ENCODE measurements at places on chromosomes 1 and 21.

GRCh38 chr1:87644033-87644578 lies 315.4 kb downstream of the LMO4 start:
- no peak for DNase-seq

DNA sequence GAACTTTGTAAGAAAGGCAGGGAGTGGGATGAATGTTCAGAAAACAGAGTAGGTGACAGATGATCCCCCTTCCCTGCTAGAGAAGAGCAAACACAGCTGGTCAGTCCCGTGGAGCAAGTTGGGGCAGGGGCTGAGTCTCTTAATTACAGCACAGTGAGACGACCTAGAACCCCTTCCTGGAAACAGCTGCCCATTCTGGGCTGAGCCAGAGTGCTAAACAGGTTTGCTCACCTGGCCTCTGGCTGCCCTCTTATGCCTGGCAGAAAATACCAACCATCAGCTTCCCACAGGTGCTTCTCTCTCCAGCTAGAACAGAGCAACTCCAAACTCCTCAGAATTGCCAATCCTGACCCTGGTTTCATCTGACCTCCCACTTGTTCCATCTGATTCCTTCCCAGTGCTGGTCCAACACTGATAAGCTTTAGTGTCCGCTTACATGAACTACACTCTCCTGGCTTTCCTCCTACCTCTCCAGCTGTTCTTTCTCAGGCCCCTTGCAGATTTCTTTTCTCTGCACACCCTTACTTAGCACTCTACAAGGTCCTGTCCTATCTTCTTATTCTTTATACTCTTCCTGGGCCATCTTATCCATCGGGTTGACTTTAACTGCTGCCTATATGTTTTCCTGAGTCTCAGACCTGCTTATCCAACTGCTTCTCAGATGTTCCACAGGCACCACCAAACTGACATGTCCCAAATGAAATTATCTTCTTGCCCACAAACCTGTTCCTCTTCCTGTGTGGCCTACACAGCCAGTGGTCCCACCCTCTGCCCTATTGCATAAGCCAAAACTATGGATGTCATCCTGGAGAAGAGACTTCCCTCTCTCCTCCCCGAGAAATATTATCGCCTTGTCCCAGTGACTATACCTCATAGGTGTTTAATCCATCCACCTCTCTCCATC lies 22.6 kb upstream of the COL9A2 start:
- DNase-seq: no peak

- no peak for DNase-seq
Observed at GRCh38 chr21:34989337-34990151, 59.6 kb downstream of the RUNX1 start.

DNA sequence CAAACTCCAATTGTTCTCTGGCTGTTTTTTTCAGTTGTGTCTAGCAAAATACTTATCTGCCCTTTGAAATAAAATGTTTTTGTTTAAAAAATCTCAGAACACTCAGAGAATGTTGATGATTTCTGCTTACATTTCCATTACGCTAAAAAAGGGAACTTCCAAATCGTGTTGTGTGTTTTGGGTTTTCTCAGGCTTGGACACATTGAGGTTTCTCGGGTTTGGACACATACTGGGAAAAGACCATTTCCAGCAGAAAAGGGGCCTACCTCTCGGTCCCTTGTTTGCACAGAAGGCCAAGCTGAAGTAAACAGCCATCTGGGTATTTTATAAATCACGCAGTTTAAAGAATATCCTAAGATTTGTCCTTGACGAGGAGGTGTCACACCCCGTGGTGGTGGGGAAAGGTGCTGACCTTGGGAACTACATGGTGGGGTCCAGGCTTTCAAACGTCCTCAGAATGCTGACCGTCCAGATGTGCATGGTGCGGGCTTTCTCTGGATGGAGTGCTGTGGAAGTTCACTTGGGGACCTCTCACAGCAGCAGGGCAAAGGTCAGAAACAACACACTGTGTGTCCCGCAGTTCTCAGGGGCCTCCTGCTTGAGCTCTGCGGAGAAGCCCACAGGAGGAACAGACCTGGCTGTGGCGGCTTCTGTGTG lies 67.8 kb downstream of the SLC37A1 start:
- DNase-seq: no peak

- DNase-seq: no peak
Observed at GRCh38 chr1:164667600-164667999, 108.6 kb downstream of the PBX1 start.

- no peak for DNase-seq
Observed at GRCh38 chr1:112558634-112559033, 49.9 kb downstream of the WNT2B start.

DNA sequence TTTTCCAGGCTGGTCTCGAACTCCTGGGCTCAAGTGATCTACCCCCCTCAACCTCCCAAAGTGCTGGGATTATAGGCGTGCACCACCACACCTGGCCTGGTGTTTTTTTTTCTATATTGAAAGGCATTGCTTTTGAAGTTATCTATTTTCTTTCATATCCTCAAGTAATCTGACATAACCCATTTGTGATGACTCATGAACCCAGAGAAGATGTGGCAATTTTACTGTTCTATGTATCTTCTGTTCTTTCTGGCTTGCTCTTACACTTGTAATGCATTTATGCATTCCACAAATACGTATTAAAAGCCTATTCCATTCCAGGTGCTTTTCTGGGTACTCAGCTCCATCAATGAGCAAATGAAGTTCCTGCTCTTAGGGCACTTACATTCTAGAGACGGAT lies 29.9 kb upstream of the ERRFI1 start:
- no peak for DNase-seq

DNA sequence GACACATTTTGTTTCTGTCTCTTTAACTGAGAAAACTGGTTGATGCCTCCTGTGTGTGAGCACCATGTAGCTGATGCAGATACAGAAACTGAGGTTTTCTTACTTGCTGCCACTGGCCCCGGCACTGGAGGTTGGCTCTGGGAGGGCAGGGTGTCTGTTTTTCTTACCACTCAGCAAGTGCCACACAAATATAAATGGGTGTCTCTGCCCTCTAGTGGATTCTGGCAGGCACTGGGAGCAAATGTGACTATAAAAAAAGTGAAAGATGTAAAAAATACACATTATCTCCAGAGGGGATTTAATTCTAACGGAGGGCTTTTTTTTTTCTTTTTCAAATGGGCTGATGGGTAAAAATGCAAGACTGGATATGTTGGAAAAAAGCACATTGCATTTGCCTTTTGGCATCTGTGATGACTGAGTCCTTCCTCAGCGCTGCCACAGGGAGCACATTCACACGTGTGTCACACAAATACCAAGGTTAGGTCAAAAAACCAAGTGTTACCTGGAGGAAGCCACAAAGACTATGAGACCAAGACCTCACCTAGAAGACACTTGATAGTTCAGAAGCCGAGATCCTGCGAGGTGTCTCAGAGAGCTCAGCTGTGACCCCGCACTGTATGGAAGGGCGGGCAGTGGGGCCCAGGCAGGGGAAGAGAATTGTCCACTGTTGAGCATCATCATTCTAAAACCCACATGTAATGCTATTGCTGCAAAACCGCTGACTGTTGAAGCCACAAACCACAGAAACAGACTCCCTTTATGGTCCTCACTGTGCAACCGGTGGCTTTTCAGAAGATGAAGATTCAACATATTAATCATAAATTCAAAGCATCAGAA lies 18.9 kb downstream of the PGBD2 start:
- peak; percentile 5 for DNase-seq

- DNase-seq: no peak
Observed at GRCh38 chr1:118931876-118932275, 56.3 kb downstream of the TBX15 start.

DNA sequence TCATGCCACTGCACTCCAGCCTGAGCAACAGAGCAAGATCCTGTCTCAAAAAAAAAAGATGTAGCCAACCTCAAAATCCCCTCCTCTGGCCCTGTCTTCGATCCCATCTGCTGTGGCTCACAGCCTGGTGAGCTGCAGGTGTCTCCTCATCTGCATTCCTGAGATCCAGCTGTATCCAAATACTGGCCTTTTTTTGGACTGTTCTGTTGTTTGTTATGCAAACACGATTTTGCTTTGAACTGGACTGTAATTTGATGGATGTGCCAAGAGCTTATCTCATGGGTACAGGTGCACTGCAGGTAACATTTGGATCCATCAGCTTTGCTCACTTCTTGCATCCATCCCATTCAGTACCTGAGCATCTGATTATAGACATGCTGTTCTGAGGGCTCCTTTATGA lies 14.1 kb upstream of the FAM43B start:
- no peak for DNase-seq

DNA sequence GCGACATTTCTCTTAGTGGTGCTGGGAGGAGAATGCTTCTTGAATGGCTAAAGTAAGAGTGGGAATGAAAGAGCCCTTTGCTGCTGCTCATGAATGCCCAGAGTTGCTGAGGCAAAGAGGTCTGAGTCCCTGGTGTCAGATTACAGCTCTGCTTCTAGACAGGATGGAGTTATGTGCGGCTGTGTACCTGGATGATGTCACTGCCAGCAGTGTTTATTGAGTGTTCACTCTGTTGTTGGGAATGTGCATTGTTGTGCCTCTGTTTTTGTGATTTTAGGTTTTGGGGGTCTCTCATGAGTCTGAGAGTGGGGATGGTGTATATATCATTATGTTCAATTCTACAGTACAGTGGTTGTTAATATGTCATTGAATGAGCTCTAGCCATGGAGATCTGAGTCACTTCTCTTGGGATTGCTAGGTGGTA lies 2.7 kb downstream of the CDC14A start:
- DNase-seq: no peak

- no peak for DNase-seq
Observed at GRCh38 chr1:162993846-162994245, 75.3 kb upstream of the RGS4 start.

DNA sequence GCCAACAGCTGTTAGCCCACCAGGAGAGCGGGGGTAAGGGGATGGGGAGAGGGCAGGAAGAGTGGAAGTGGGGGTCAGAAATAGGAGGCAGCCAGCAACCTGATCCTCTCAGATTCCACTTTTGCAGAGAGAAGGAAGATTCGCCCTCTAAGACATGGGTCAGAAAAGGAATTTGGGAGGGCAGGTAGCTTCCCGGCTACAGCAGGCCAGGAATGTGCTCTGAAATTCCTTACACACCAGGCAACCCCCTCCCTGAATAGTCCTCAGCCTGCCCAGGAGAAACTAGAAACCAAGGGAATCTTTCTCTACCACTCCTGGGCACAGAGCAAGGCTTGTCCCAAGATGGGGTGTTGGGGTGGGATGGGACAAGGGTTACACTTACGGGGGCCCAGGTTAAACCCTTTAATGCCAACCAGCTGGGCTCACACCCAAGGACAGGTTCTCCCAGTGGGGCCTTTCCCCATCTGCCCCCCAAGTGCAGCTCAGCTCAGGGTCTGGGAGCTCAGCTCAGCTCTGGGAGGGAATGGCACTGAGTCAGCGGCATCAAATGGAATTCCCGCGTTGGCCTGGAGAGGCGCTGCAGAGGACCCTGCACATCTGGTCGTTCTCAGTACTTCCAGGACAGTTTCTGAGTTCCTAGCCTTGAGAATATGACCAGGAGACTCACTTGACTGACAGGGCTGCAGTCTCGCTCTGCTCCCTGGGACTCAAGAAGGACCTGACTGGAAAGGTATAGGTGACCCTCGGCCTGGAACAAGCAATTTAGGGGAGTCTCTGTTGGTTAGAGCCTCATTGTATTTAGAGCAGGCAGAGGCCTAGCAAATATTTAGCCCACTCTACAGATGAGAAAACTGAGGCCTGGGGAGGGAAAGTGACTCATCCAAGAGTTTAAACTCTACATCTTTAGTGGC lies 761 bp downstream of the TNNT2 start:
- DNase-seq: no peak

DNA sequence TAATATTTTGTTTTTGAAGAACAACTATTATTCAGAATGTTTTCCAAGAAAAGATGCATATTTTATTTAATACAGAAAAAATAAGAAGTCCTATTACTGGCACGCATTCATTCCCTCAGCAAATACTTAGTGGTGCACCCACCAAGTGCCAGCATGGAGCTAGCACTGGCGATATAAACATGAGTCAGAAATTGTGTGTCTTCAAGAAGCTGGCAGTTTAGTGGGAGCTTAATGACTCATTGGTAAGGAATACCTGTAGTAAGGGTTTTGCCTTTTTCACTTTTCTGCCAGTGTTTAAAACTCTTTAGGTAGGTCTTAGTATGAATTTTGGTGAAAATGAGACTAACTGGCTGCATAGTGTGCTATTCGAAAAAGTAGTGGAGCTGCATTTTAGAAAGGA lies 6.3 kb downstream of the MAGI3 start:
- DNase-seq: no peak

- no peak for DNase-seq
Observed at GRCh38 chr1:115718011-115718754, 50.3 kb downstream of the CASQ2 start.

- DNase-seq: no peak
Observed at GRCh38 chr1:62962901-62963776, 179.2 kb downstream of the ATG4C start.

DNA sequence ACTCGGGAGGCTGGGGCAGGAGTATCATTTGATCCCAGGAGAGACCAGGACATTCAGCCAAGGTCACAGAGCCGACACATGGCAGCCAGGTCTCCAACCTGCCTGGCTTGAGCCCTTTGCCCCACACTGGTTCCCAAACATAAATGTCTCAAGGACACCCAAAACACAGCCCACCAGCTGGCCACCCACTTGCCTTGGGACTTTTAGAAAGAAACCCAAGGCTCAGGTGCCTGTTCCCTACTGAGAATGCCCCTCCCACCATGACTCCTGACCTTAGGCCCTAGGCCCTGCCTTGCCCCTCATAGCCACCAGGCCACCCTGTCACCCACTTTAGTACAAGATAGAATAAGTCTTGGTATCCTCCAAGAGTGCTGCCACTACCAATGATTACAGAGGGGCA lies 41.9 kb upstream of the LRP8 start:
- no peak for DNase-seq

GRCh38 chr1:170095976-170096748 lies 21.7 kb upstream of the KIFAP3 start:
- no peak for DNase-seq

DNA sequence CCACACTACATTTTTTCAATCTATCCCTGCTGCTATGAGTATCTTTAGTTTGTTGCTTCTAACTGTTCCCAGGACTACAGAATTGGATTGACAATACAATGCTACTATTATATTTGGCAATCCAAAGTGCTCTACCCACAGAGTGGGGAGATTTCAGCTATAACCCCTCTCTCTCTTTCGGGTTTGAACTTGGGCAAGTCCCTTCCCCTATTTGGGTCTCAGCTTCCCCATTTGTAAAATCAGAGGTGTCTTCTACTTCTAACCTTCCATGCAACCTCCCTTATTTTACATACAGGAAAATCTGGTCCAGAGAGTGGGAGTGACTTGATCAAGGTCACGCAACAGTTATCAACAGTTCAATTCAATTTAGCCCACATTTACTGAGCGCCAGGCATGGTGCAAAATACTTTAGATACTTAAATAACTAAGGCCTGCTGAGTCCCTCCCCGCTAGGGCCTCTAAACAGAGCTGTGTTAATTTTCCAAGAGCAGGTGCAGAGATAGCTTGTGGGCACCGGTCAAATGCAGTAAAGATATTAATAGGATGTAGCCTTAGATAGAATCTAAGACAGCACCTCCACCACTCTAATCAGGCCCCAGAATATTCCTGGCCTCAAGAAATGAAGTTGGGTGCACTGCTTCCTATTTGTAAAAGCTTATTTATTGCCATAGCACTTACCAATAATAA lies 9.4 kb upstream of the GPX7 start:
- no peak for DNase-seq
